Activated CD8-positive, alpha-beta memory T cell treated with anti-CD3 and anti-CD28 coated beads, Interleukin-2, amount 10 ng/mL, durations not matched to agents 7 days and 5 days (primary cell): ENCODE measurements at places on chromosomes 6 and 20. TPM values are rescaled to one million over a fixed set of nuclear protein-coding genes. Genes with fewer than 3 reads are reported as not detected.

The CD40 gene
- 1.3 TPM for total RNA-seq

The NOX3 gene
- not detected for total RNA-seq

DNA sequence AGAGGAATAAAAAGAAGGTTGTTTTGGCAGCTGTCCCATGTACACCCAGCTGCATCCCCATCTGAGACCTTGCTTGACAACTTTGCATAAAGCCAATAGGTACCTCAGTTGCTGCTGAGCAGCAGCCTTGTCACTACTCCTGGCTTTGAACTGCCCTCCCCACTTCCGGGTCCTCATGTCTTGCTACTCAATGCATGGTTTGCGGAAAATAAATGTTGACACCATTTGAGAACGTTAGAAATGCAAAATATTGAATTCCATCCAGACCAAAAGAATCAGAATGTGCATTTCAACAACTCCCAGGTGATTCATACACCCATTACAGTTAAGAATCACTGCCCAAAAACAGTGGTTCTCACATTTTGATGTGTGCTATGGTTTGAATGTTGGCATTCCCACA, 32.9 kb downstream of the GPX5 start:
- DNase-seq = no peak

GRCh38 chr6:20610636-20611370, 76.5 kb downstream of the CDKAL1 start:
- DNase-seq = no peak

DNA sequence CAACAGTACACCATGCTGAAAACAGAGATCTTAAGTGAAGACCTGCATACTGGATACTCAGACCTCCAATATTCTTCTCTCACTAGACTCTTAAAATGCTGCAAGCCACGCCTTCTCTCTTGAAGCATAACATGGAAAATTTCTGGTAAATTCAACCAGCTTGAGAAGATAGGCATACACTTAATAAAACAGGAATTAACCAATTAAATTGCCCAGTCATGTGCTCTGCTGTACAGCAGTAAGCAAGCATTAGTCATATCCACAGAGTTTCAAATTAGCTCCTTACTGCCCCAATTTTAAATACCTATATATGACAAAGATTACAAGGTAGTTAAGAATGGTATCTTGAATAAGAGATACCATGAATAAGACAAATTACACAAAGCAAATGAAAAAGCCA, 53.8 kb downstream of the C6orf58 start:
- no peak for DNase-seq
